Suprapubic skin (tissue), 4 donors: ENCODE measurements at places on chromosomes 4 and X.

GRCh38 chr4:99685234-99685633 is 27.6 kb upstream of the C4orf54 start:
- DNase-seq, result no peak

- no peak for DNase-seq
Measured at GRCh38 chr4:166501941-166502382, 628.9 kb downstream of the TLL1 start.

- DNase-seq, result peak; percentile 49
Measured at GRCh38 chr4:1471443-1472147, 65.4 kb upstream of the NKX1-1 start.

DNA sequence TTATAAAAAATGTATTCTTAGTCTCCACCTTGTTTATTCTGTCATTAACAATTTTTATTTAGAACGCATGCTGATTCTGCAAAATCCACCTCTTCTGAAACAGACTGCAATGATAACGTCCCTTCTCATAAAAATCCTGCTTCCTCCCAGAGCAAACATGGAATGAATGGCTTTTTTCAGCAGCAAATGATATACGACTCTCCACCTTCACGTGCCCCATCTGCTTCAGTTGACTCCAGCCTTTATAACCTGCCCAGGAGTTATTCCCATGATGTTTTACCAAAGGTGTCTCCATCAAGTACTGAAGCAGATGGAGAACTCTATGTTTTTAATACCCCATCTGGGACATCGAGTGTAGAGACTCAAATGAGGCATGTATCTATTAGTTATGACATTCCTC is 75.6 kb upstream of the SMARCA5 start:
- no peak for DNase-seq

DNA sequence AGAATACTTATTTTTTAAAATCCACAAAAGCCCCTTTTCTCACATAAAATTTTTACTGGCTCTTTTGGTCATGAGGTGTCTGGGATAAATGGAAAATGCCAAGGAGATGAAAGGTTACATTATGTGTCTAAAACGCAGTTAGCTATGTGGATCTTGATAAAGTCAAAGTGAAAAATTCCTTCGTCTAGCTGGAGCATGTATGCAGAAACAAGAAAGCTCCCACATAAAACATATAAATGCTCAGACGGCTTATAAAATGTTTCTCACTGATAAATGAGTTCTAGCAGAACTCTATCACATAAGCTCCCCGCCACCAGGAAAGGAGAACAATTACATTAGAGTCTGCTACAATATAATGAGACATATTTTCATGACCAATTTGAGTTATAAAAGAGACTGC is 83.8 kb downstream of the TBC1D9 start:
- no peak for DNase-seq

DNA sequence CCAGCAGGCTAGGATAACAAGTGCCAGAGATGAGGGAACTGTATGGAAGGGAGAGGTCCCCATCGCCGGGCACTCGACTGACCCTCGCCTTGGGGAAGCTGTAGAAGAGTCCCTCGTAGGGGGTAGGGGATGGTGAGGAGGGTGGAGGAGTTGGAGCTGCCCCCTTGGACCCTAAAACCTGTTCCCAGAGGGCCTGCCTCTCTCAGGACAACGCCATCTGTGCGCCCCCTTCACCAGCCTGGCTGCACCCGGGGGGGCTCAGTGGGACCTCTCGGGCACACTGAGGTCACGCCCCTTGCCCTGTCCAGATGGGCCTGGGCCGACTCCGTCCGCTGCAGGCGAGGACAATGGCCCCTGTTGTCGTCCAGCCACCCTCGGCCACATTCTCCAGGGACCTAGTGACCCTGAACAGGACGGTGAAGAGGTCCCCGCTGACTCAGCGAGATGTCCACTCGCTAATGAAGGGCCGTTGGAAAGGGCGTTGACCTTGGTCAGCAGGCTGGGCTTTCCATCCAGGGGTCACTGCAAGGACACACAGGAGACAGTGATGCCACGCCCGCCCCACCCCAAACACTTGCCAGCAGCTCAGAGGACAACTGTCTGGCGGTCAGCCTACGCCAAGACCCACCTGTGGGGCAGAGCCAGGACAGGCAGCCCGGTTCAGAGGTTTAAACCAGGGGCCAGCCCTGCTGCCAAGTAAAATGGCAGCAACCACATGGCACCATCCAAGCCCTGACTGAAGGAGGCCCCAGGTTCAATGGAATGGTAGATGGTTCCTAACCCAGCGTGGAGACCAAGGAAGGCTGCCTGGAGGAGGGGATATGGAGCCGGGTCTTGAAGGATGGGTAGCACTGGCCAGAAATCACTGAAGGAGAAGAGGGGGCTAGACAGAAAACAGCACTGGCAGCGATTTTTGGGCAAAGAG is 51.2 kb downstream of the HMX1 start:
- peak; percentile 68 for DNase-seq

DNA sequence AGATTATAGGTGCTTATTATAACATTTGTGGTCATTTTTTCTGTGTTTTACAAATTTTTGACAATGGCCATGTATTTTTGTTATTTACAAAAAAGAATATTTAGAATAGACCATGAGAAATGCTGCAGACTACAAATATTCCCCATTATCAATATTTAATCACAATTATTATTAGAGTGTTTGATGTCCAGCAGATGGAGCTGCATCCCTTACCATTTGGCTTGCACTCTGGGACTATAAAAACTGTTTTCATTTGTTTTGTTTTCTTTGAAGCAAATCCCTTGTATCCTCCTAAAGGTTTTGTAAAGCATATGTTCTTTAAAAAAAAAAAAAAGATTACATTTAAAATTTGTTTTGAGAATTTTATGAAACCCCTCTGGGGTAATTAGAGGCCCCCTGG is 85.6 kb upstream of the CXorf66 start:
- DNase-seq, result no peak

DNA sequence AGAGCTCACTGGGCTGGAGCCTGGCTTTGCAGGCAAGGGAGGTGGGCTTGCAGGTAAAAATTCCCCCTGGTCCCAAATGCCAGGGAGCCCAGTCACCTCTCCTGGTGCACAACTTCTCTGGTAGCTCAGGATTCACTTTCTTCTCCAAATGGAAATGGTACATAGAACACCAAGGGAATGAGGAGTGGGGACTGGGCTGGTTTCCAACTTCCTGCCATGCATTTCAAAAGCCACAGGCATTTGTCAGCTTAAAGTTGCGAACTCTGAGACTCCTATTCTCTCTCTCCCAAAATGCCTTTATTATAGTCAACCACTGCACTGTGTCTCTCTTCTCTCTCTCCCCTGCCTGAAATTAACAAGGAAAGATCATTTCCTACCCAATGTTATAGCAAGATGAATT is 177.3 kb downstream of the GRIA3 start:
- no peak for DNase-seq

DNA sequence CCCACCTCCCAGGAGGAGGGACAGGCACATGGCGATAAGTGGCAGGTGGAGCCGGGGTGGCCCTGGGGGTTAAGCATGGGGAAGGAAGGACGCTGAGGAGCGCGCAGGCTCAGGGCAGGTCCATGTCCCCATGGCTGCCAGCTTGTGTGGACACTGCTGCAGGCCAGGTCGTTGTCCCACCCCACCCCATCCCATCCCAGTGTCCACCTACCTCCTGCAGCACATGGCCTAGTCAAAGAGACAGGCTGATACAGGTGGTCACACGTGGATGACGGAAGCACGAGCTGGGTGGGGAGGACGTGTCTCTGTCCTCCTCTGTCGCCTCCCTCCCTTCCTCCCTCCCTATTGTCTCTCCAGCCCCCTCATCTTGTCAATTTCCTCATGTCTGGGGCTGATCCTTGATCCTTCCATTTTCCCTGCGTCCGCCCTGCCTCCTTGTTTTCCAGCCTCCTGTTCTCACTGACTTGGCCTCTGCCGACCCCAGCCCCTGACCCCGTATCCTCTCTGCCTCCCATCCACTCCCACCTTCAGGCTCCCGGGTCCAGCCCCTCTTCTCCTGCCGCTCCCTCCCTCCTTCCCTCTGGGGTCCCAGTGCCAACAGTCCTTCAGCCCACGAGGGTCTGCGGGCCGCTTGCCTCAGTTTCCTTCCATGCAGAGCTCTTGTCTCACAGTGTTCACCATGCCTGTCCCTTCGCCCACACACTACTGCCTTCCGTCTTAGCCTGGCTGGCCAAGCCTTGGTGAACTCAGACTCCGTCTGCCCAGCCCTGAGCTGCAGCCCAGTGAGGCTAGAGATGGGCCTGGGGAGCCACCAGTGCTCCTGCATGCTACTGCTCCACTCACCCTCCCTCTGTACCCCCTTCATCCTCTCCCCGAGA is 15.5 kb upstream of the ADD1 start:
- DNase-seq, result no peak

DNA sequence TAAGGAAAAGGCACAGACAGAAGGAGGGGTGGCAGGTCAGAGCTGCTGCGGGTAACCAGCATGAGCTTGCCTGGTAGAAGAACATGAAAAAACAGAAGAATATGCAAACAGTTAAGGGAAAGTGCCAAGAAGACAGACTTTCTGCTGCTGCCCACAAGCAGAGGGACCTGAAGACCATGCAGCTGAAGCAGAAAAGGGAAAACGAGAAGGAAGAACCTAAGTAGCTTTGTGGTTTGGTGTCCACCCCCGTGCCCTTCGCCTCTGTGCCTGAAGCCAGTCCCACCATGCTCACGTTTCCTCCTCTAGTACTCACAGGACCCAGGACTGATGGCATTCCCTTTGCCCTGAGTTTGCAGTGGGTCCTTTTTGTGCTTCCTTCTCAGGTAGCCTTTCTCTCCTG is 62.8 kb downstream of the UBA6 start:
- DNase-seq, result no peak

DNA sequence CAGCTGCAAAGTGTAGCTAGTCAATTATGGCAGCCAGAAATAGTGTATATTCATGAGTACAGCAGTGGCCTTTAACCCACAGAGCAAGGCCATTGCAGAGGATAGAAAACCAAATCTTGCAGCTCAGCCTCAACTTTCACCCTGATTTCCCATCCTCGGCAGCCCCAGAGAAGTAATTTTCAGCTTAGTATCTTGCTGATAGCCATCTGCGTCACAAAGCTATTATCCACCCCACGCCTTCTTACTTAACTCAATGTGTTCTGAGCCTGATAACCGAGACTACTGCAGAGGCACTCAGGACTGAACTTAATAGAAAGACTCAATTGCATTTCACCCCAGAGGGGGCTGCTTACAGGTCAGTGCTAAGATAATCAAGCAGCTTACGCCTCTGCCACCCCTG is 174.5 kb upstream of the MAOA start:
- no peak for DNase-seq

DNA sequence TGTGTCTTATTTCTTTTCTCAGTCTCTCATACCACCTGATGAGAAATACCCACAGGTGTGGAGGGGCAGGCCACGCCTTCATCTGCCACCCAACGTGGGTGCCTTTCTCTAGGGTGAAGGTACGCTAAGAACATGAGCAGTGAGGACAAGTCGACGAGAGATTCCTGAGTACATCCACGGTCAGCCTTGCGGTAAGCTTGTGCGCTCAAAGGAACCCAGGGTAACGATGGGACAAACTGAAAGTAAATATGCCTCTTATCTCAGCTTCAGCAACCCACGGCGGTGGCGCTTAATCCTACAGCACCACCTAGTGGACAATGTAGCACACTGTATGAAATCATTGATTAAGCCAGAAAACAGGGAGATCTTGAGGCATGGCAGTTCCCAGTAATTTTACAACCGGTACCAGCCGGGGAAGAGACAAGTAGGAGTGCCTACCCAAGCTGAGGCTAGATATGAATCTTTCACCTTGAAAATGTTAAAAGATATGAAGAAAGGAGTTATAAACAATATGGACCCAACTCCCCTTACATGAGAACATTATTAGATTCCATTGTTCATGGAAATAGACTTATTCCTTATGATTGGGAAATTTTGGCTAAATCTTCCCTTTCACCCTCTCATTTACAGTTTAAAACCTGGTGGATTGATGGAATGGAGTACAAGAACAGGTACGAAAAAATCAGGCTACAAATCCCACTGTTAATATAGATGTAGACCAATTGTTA is 63.0 kb downstream of the ZNF732 start:
- DNase-seq, result no peak

DNA sequence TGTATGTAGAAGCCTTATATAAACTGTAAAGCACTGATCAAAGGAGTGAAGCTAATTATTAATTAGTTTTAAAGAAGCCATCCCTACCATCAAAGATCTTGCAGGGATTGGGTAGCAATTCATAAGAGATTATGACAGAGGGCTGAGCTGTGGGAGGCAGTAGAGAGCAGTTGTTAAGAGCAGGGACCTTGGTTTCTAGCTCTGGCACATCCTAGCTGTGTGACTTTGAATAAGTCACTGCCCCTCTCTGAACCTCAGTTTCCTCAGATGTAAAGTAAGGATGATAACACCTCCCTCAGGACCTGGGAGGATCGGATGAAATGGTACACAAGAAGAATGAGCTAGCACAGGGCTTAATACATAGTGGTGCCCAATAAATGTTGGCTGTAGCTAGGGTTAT is 45.4 kb downstream of the APLN start:
- DNase-seq, result no peak

DNA sequence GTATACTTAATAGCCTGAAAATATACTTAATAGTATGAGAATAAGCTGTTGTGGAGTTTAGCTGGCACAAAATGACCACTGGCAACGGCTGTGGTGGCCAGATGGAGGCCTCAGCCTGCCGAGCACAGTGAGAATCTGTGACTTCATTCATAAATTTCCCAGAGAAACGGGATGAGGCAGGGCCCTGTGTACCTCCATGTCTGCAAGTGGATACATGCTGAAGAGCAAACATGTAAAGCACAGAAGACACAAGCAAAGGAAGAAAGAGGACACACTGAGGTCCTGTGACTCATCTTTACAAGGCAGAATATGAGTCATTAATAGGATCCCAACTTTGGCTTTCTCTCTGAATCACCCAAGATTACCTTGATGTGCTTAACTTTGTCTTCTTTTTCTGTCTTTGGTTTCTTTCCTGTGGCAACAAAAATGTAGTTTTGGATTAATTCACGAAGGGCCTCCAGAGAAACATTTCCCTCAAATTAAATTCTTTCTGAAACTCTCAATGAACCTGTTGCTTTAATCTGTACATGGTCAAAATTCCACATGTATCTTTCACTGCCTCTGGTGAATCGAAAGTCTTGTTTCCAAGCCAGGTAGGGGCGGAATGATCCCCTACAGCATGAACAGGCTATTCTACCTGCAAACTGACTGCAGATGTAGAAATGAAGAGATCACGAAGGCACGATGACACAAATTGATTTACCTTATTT is 56.4 kb downstream of the IRF2 start:
- DNase-seq, result no peak

DNA sequence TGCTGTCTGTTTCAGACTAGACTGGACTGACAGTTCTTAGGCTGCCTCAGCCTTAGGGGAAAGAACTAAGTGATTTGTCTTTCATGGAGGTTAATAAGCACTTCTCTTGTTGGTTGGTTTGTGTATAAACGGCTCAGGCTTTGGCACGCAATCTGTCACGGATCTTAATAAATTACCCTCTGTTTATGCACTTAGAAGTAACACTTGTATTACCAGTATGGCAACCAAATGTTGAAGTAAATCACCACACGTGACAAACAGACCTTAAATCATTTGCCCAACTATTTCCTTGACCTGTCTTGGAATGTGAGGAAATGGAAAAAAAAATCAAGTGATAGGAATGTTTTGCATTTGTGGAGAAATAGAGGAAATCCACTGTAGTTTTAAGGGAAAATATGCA is 69.9 kb downstream of the TEX13A start:
- DNase-seq, result no peak
